ENCODE measurements at places on chromosomes 2 and 18. TPM values are rescaled to one million over a fixed set of nuclear protein-coding genes. Genes with fewer than 3 reads are reported as not detected.

DNA sequence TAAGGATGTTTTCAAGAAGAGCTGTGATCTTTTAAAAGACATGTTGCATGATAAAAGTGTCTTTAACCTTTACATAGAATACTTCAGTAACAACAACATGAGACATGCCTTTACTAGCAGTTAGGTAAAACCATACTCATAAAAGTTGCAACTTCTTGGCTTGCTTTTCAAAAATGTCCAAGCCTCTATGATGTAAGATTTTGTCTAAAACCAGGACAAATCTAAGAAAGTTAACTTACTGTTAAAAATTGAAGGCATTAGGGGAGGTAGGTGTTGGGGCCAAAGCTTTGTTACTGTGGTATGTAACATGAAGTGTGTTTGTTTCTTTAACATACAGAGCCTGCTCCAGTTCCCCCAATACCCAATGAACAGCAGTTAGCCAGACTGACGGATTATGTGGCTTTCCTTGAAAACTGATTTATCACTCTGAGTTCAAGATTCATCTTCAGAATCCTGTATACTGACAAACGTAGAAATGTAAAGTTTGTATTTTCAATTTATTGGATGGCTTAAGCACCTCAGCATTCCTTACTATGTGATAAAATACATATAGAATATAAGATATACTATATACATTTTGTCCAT, 11.7 kb downstream of the COPS8 start:
- no peak for DNase-seq

DNA sequence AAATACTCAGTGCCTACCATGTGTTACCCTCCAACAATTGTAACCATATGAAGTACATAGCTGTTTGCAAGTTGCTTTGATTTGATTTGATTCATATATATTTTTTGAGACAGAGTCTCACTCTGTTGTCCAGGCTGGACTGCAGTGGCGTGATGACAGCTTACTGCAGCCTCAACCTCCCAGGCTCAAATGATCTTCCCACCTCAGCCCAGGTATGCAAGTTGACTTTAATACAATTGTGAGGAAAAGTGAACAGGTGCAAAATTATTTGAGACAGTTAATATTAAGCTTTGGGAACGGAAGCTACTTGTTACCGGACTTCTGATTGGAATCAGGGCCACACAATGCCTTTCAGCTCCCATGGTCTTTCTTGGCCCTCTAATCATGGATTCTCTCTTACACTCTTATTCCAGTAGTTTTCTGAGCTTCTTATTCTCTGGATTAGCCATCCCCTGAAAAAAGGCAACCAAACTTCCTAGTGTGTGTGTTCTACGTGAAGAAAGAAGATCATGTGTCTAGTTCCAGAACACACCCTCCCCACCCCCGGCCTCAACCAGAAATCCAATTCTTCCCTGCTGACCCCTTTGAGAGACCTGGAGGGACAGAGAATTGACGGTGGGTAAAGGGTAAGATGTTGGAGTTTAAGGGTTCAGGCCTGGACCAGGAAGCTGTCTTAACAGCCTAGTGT, 1.1 kb upstream of the RPL37A start:
- no peak for DNase-seq

DNA sequence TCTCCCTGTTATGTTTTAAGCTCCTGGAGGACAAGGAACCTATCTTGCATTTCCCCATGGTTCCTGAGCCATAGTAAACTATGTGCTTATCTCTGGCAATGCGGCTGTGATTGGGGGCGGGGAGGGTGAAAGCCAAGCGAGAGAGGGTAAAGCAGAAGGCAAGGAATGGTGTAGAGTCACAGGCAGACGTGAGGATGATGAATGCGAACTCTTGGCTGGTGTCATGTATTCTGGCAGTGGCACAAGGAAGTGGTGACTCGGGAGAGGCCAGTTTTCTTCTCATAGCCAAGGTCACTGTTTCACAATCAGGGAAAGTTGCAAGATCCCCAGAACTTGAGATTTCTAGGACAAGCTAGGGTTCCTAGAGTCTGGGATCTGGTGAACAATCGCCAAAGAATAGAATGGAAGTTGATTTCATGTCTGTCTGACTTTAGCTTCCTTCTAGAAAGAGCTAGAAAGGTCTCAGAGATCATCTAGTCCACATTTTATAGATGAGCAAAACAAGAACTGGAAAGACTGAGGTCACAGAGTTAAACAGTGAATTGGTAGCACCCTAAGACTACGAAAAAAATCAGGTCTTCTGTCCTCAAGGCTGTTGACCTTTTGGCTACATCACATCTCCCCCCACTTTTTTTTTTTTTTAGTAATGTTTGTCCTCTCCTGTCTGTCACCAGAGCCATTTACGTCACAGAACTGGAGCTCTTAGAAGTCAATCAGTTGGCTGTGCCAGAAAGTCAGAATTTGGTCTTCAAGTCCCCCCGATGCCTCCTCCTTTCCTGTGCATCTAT, 137.0 kb downstream of the BCL11A start:
- DNase-seq = no peak

DNA sequence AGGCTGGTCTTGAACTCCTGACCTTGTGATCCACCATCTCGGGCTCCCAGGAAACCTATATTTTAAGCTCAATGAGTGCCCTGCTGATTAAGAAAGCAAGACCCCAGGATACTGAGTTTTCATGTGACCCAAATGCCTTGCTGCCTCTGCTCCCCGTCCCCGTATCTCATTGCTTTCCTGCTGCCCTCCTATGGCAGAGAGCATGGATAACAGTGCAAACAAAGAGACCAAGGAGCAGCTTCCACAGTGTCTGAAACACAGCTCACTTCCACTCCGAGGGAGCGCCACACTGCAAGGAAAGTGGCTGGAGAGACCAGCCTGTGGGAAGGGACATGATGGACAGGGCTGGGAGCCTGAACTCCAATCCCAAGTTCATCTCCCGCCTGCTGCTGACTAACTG, 246.8 kb downstream of the TMEM182 start:
- DNase-seq = no peak

- DNase-seq = no peak
Measured at GRCh38 chr2:31088504-31089195, 49.6 kb downstream of the GALNT14 start.

- no peak for DNase-seq
Measured at GRCh38 chr18:34991561-34991960, 49.7 kb upstream of the MAPRE2 start.

GRCh38 chr18:24831871-24832665, 371.6 kb downstream of the HRH4 start:
- peak; percentile 84 for DNase-seq

GRCh38 chr2:144431998-144432397, 87.9 kb downstream of the ZEB2 start:
- DNase-seq = no peak

DNA sequence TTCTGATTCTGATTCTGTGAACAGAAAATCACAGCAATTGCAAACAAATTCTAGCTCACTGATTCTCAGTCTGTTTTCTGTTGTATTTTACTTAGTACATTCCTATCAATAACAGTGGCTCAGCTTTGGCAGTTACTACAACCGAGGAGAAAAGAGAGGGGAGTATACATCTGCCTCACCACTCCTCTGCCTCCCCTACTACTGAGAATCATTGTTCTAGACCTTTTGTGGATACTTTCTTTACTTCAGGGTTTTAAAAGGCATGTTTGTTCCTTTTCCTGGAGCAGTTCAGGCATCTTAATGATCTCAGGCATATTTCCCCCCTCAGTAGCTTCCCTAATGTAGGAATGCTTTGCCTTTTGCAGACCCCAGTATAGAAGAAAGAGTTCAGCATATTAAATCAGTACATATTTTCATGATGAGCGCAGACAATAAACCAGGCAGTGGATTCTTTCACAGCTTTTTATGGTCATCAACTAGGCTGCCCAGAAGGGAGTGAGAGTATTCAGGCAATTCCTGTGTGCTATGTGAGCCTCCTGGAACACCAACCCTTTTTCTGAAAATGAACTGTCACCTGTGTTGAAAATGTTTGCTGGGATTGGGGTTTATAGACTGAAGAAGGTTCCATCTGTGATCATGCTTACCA, 10.3 kb downstream of the STAMBP start:
- no peak for DNase-seq

GRCh38 chr18:40937386-40937785, 1017.6 kb upstream of the PIK3C3 start:
- no peak for DNase-seq

DNA sequence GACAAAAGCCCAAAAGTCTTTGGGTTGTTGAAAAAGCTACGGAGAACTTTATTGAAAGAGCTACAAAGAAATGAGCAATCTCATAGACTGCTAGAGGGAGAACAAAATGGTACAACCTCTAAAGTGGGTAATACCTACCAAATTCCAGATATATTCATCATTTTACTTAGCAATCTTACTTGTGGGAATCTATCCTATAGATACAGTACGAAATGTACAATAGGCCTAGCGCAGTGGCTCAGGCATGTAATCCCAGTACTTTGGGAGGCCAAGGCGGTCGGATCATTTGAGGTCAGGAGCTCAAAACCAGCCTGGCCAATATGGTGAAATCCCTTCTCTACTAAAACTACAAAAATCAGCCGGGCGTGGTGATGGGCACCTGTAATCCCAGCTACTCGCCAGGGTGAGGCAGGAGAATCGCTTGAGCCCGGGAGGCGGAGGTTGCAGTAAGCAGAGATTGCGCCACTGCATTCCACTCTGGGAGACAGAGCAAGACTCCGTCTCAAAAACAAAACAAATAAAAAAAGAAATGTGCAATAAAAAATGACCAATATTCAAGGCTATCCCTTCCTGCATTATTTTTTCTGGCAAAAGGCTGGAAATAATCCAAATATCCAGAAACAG, 10.1 kb downstream of the EXOC6B start:
- DNase-seq = no peak

DNA sequence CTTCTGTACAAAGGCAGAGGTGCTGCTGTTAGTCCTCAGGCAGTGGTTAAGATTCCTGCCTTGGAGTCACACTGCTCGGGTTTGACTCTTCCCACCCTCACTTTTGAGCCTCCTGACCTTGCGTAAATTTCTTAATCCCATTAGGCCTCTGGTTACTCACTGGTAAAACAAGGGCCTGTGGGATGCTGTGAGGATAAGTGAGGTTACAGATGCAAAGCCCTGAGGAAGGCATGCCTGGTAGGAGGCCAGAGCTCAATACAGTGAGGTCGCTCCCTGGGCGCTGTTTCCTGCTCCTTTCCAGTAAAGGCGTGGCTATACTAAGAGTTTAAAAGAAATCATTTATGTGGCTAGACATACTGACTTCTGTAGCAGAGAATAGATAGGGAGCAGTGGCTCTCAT, 127.5 kb upstream of the TMEM200C start:
- no peak for DNase-seq

GRCh38 chr2:130807659-130808385, 28.9 kb upstream of the ARHGEF4 start:
- no peak for DNase-seq

DNA sequence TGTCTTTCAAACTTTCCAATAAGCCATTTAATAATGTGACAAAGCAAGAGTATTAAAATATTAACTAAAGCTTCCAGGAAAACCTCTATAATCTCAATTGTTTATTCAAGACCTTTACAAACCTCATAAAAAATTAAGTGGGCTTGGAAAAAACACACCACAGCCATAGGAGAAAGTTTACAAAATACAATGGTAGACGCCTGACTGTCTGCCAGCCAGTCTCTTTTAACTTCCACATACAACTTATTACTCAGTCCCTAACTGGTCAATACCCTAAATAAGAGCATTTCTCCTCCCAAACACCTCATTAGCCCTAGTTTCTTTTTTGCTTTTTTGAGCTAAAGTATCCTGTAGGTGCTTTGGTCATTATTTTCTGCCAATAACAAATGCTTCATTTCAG, 247.4 kb upstream of the CYP26B1 start:
- DNase-seq = no peak

DNA sequence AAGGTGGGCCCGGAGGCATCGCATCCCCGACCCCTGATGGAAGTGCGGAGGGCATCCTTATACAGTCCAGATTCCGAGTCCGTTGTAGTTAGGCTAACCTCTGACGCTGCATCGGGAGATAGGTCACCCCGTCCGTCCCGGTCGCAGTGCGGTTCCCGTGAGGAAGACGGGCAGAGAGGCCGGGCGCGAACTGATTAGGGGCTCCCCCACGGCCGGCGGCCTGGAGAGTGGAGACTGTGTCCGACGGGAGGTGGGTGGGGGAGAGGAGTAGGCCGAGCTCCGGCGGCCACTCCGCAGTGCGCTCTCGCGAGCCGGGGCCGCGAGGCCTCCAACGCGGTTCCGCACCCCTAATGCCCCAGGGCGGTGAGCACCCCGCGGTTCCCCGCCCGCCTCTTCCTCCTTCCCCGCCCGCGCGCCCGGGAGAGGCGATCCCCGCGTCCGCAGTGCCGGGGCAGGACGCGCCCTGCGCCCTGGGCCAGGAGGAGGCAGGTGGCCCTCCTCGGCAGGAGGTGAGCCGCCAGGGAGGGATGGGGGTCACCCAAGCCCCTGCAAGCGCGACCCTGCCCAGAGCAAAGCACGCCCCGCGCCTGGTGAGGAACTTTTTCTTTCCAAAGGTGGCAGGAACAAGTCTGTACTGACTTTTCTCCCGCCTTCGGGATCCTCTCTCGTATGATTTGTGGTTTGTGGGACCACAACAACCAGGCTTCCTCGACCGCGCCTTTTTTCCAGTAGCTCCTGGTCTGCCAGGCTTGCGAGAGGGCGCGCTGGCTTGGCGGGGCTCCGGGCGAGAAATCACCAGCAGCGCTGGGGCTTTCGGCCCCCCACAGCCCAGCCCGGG, 1.4 kb upstream of the SP5 start:
- no peak for DNase-seq

GRCh38 chr2:44358503-44358902, 2.8 kb downstream of the PREPL start:
- DNase-seq = no peak

GRCh38 chr2:157764386-157764785, 111.7 kb downstream of the ACVR1 start:
- no peak for DNase-seq

Gene LYG1
- polyA plus RNA-seq = 4.2 TPM

Gene MLPH
- 3.6 TPM for polyA plus RNA-seq

Gene NT5DC4
- 0.83 TPM for polyA plus RNA-seq

Gene HOXD1
- 10.1 TPM for polyA plus RNA-seq

Gene ACMSD
- 43.9 TPM for polyA plus RNA-seq

Gene CNDP1
- polyA plus RNA-seq = 1.6 TPM

Gene KATNAL2
- 14.1 TPM for polyA plus RNA-seq

Gene HSPE1
- polyA plus RNA-seq = 252 TPM

Gene GAL3ST2
- polyA plus RNA-seq = 0.76 TPM

Gene COLEC11
- 3.4 TPM for polyA plus RNA-seq

Gene SPP2
- not detected for polyA plus RNA-seq

Gene BCL11A
- 15.1 TPM for polyA plus RNA-seq

Gene PROM2
- polyA plus RNA-seq = 39.1 TPM

All from left kidney (tissue), 8 donors.